H1 (cell line): ENCODE measurements at places on chromosomes 6 and 20.

GRCh38 chr20:17431621-17432364, 99.4 kb downstream of the BFSP1 start:
- peak; percentile 85 for DNase-seq

DNA sequence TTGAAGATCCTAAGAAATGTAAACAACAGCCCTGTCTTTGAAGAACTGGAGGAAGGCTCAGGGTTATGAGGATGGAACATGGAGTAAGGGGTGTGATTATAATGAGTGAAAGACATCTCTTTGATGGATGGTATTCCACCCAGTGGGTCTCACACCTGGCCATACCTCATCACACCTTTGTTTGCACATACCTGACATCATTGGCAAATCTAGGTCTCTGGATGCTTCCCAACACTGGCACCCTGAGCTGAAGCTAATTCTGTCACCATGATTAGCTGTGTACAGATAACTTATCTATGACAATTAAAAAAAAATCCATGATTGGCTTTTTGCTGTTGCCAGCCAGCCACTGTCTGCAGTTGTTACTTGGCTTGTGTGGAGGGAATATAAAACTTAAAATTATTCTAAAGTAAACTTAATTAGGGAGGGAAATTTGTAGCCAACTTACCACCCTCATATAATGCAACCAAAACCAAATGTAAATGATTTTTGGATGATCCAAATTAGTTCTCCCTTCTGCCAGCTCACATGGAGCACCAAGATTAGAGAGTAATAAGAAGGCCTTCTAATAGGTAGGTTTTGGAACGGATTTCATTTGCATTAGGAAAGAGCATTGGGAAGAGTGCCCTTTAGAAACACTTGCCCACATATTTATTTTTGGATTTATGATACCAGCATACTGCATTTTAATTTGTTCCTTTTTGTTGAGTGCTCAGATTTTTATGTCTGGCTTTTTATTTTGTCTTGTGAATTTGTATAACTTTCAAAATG, 249.5 kb downstream of the SOX4 start:
- DNase-seq: no peak

DNA sequence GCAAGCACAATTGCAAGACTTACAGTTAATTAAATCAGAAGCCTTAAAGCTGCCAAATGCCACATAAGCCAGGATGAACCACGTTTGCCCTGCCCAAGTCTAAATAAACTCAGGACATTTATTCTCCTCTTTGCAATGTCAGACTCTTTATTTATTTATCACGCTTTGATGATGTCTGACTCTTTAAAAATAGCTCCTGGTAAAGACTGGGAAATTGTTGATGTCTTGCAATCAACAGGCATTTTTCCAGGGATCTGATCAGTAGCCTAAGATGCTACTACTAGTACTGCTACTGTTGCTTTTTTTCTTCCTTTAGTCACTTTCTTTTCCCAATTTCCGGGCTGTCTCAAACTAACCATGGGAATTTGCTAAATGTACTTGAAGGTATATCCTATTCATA, 365.8 kb upstream of the MARCKS start:
- no peak for DNase-seq

DNA sequence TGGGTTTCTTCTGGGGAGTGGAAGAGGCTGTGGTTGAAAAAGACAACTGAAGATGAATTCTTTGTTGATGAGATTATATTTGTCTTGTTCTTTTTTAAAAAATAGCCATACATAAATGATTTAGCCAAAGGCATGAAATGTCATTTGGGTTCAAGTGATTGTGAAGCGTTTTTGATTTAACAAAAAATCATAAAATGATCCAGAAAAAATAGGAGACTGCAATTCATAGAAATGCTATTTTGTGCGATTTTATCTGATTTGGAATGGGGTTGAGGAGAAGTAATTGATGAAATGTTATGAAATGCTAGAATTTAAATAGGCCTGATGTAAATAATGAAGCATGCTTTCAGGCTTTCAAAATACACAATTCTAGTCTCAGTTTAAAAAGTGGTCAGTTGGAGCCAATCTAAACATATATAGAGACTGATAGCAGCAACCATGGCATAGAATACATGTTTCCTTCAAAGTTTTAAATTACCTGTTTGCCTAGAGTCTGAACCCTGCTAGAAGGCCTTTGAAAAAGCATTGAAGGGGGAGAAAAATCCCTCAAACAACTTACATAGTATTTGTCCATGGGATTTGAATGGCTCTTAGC, 21.8 kb downstream of the PFDN4 start:
- no peak for DNase-seq

GRCh38 chr6:57104336-57104735, 14.3 kb downstream of the ZNF451 start:
- no peak for DNase-seq

- no peak for DNase-seq
These were observed 83.1 kb downstream of the CNBD2 start for GRCh38 chr20:36051318-36052116.

- DNase-seq: no peak
These were observed 161.2 kb upstream of the OGFRL1 start for GRCh38 chr6:71127374-71127773.

- DNase-seq: no peak
These were observed 103.0 kb downstream of the ZFAND3 start for GRCh38 chr6:37922563-37922962.

DNA sequence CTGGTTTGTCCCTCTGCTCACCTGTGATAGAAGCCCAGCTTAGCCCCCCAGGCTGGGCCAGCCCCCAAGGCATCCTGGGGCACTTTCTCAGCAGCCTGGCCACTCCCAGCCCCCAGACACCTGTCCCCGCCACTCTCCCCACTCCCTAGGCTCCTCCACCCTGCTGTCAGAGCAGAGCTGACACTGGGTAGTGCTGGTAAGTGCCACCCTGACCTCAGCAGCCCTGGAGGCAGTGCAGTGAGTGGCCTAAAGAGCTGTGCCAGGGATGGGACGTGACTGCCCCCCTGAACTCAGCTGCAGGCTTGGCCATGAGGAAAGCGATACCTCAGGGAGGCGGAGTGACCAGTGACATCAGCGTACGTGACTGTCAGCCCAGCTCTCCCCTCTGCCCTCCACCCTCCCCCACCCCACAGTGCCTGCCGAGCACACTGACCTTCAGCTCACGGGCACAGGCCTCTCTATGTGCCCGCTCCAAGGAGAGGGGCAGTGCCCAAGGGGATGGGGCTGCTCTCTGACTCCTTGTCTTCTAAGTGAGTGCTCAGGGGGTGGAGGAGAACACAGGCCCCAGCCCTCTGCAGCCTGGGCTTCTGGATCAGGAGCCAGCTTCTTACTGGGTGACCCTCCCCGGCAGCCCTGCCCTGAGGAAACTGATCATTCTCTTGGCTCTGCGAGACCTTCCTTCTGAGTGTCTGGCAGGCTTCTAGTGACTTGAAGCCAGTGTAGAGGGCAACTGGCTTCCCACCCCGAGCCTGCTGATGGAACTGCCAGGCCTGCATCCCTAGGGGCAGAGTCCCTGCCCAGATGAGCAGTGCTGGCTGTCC, 172.7 kb downstream of the MRPL14 start:
- no peak for DNase-seq

- no peak for DNase-seq
These were observed at the start of gene PM20D2 for GRCh38 chr6:89145956-89146717. Gene PM20D2, plus strand, starts transcription at chr6:89146055. Its CDS starts 90 bp downstream, at chr6:89146145.

DNA sequence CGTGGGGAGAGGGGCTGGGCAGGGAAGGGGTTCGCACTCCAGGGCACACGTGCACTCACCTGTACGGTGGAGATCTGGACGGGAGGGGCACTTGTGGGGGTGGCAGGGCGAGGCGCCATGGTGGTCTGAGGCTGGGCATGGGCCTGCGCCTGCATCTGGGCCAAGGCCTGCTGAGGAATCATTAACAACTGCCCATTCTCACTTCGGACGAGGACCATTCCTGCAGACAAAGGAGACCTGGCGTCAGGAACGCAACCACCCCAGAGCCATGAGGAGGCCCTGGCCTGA, 51.2 kb downstream of the TAF4 start:
- DNase-seq: no peak

DNA sequence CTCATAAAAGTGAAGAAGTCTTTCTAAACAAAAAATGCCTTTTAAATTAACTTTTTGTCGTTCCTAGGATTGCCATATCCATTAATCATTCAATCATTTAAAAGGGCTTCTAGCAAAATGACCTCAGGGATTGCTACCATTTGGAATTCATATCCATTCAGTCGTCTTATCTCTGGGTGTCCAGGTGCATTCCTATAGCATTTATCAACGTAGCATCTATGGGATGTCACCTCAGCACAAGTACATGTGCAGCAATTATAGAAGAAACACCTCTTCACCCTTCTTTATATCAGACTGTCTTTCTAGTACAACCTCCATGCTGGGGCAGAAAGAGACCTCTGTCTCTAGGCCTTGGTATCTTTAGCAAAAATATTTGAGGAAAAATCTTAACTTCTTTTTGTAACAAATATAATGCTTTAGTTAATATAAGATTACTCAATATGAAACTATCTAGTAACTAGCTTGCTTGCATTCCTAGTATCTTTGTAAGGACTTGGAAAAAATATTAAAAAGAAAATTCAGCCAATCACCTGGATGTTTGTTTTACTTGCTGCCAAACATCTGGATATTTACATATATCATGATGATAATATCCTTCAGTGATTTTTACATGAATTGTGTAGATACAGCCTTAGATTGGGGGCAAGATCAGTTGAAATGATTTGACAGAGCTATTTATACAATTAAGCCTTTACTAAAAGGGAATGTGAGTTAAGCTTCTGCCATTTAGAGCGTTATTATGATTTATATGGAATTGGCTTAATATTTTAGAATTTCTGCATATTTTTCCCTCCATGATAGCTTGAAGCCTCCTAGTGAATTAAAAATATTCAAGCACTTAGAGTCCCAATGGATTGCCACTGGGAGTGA, 356.8 kb downstream of the HDGFL1 start:
- no peak for DNase-seq

DNA sequence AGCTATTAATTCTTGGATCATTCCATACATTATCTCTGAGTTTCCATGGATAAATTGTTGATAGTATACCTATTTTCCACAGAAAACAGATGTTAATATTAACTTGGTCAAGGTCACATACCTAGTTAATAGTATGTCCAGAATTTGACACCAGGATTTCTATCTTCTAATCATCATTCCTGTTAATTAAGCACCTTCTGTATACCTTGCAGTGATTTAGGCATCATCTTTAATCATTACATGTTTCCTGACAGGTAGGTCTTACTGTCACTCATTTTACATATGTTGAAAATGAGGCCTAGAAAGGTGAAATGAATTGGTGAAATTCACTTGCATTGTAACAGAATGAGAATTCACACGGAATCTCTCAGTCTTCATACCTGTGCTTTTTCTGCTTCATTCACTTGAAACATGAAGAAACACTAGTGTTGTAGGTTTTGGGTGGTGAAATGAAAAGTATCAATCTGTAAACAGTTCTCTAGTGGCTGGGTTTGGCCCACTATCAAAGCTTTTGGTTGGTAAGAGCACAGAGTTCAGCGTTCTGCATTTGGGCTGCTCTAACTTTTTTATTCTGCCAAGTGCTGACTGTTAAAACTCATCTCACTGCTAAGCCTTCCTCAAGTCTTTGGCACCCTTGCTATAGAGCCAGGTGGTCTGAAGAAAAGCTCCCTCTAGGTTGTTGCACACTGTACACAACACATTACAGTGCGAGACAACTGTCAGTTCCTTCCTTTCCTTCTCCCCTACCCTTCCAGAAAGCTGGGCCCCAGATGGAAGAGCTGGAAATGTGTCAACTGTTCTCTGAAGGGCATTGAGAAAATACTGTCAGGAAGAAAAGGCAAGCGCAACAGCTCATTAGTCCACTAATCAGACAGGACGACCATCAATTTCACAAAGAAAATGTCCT, 57.8 kb upstream of the C20orf144 start:
- no peak for DNase-seq

DNA sequence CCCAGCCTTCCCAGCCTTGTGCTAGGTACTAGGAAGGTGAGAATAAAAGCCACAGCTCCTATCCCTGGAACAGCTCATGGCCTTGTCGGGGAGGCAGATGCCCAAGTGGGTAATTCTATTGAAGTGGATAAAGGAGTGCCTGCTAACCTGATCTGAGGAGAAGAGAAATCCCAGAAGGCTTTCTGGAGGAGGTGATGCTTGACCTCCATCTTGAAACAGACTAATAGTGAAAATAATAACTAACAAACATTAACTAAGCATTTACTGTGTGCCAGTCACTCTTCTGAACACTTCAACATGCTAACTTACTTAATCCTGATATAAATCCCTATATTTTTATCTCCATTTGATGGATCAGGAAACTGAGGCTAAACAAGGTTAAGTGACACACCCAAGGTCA, 493.2 kb upstream of the CHD6 start:
- DNase-seq: no peak

- DNase-seq: no peak
These were observed 106.4 kb upstream of the PDE10A start for GRCh38 chr6:165769401-165769800.

- DNase-seq: no peak
These were observed 68.1 kb downstream of the ADGB start for GRCh38 chr6:146666909-146667308.

GRCh38 chr6:75893776-75894152, 144.7 kb downstream of the MYO6 start:
- DNase-seq: no peak

DNA sequence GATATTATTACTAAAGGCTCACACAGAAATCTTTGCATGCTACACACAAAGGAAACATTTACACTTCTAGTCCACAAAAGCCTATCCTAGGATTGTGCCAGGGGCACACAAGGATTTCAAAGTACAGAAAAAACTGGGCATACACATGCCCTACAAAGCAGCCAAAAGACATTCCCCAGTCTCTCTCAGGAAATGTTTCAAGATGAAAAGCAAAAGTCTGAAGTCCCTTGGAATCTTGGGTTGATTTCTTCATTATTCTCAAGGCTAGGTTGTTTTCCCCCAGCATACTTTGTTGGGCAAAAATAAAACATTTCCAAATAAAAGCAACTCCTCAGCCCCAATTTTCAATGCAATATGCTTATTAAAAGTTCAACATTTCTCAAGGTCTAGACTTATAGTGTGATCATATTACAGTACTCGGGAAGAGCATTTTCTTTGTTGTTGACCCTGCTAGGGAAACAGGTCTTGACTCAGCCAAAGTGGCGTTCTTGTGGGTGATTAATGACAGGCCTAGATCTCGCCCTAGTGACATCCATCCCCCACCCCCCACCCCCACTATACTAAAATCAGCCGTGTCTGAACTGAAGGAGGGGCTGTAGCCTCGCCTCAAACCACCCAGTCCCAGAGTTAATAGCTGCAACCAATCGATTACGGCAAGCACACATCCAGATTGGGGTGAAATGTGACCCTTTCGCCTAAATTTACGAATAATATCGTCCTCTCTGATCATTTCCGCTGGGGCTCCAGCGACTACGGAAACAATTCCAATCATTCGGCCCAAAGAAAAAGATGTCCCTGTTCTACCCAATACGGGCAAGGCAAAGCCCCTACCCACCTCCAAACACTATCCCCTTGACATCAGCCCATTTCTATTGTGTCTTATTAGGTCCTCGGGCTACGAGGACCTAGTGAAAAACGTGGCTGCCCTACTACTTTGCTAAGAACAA, 1.4 kb downstream of the AKIRIN2 start:
- DNase-seq: no peak
